ENCODE measurements at places on chromosomes 2 and 18. TPM values are rescaled to one million over a fixed set of nuclear protein-coding genes. Genes with fewer than 3 reads are reported as not detected.

AGXT gene
- 0.09 TPM for polyA plus RNA-seq

DNA sequence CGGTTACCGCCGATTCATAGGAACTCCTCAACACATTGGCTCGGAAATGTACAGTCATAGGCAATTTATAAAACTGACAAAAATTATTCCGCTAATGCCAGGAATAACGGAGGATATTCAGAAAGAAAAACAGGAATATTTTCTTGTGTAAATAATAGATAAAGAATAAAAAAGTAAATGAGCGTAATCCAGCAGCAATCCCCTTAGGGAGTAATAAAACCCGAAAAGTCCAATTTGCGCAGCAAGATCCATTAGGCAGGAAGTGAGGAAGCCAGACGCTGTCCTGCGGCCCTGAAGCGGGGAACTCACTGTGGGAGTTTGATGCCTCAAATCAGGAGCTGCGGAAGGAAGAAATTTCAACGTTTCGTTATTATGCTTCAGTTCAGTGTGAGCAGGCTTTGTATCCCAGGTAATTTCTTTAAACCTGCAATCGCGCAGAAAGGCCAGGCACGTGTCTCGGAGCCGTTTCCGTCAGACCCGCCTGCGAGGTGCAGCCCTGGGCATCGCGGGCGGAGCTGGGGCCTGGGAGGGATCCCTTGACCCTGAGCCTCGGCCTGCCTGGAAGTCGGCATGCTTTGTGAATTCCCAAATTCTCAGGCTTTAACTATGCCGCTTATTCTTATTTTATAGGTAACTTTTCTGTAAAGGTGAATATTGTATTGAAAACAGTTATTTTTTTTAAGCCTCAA lies 180.9 kb upstream of the ALKAL2 start:
- DNase-seq, result no peak

DNA sequence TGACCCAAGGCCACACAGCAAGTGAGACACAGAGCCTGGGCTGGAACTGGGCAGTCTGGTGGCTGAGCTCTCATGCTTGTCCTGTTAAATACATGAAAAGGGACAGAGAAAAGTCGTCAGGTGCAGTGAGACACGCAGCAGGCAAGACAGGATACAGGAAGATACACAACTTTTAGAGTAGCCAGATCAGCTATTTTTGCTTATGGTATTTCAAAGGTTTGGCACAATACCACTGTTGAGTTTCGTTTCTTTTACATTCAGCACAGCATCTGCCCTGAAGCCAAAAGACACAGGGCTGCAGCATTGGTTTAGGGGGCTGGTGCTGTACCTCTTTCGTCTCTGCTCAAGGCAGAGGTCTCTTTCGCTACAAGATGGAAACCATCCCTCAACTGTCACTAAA lies 14.0 kb downstream of the FHL2 start:
- no peak for DNase-seq

GRCh38 chr2:2843969-2844548 lies 513.0 kb upstream of the MYT1L start:
- no peak for DNase-seq

GRCh38 chr2:226736382-226736781 lies 63.2 kb downstream of the IRS1 start:
- DNase-seq, result no peak

DNA sequence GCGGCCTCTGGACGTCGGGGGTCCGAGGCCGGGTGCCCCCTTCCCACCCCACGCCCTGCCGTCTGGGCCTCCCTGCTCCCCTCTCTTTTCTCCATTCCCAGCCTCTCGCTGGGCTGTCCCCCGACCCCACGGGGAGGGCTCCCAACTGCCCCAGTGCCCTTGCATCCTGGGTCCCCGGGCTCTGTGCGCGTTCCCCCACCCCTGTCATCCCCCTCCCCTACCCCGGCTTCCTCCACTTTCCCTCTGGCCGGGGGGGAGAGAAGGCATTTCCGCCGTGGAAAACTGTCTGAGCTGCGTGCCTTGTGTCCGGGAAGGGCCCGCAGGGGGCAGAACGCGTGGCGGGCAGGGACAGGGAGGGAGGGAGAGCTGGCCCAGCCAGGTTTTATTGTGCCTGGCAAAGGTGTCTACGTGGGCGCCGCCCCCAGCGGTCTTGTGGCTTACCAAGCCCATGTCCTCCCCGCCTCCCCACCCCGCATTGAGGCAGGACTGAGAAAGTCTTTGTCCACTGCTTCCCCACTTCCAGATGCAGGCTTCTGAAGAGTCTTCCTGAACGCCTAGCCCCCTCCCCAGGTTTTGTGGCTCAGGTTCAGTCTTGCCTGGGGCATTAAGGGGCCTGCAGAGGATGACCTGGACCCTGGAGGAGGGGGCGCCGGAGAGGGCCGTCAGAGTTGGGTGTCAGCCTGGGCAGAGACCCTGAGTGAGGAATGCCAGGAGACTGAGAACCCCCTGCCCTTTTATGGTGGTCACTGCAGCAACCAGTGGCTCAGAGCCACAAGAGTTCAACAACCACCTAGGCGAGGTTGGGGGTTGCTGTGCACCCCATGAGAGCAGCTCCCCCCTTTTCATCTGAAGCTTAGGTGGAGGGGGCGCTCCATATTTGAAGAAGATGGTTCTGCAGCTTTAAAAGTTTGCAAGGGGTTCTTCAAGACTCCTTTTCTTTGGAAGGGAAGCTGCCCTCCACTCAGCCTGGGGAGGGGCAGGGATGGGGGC lies 1.3 kb downstream of the ITM2C start:
- DNase-seq, result no peak

DNA sequence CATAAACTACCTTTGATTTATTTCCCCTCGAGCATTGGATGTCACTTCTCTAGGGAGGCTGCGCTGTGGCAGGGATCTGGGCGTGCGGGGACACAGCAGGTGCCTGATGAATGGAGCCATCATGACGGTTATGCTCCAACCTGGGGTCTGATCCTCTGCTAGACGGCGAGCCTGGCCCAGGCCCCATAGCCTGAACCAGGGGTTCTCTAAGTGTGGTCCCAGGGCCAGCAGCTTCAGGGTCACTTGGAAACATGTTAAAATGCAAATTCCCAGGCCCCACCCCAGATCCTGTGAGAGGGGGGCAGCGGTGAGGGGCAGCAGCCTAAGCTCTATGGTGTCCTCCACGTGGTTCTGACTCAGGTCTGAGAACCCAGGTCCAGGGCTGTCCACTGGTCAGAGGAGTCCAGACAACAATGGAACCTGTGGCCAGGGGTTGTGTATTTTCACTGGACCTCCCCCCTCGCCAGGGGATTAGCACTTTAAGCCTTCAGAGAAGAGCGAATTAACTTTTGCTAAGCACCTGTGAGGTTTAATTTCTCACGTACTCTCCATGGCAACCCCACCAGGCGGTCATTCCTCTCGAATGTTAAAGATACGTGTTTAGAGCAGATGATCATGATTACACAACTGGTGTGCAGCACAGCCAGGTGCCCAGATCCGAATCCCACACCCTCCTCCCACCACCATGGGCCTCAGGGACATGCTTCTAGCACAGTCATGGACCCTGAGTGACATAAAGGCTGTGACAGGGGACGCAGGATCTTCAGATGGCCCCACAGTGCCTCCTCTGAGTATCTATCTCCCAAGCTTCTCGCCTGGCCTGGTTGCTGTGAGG lies 1.6 kb upstream of the ARHGEF4 start:
- DNase-seq, result no peak

PLEKHA3 gene
- polyA plus RNA-seq, result 6.4 TPM

GRCh38 chr18:25029802-25030201 lies 322.2 kb downstream of the ZNF521 start:
- no peak for DNase-seq

- no peak for DNase-seq
These were observed 33.0 kb upstream of the PHLPP1 start for GRCh38 chr18:62682371-62682770.

- no peak for DNase-seq
These were observed 418 bp downstream of the WDR75 start for GRCh38 chr2:189441709-189442074.

GRCh38 chr2:69750246-69750645 lies 8.3 kb downstream of the ANXA4 start:
- DNase-seq, result no peak

DNA sequence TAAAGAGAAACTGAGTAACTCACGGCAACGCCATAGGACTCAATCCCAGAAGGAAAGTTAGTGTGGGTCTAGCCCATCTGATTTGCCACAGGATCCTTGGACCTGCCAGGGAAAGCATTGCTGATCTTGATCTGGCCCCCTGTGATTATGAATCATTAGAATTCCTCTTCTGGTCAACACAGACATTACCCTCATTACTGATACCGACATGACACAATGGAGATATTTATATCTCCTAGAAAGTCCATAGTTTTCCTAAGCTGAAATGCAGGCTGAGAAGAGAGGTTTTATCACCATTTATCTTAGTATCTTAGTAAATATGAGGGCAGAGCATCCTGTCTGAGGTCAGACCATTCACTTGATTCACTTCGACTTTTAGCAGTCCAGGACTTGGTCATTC lies 75.5 kb upstream of the CCDC68 start:
- DNase-seq, result no peak

PMAIP1 gene
- polyA plus RNA-seq, result 0.32 TPM

- DNase-seq, result no peak
These were observed 10.6 kb upstream of the NEMP2 start for GRCh38 chr2:190545093-190545492.

DNA sequence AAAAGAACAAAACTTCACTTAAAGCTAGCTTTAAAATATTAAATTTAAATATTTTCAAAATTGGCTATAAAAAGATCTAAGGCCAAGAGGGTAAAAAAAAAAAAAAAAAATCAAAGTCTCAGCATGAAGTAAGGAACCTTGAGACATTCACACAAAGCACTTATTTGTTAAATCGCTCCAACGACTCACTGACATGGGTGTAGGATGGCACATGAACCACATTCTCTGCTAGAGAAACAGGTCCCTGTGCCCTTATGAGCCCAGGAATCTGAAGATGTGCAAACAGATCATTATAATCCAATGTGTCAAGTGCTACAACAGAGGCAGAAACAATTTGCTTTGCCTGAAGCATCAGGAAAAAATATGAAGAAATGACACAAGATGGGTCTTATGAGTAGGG lies 13.8 kb downstream of the LAPTM4A start:
- DNase-seq, result no peak

HOXD3 gene
- 0.15 TPM for polyA plus RNA-seq

DNA sequence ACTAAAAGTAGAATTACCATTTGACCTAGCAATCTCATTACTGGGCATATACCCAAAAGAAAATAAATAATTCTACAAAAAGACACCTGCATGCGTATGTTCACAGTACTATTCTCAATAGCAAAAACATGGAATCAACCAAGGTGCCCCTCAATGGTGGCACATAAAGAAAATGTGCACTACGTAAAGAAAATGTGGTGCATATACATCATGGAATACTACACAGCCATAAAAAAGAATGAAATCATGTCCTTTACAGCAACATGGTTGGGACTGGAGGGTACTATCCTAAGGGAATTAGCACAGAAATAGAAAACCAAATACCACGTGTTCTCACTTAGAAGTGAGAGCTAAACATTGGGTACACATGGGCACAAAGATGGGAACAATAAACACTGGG lies 250.7 kb upstream of the TNP1 start:
- no peak for DNase-seq

DNA sequence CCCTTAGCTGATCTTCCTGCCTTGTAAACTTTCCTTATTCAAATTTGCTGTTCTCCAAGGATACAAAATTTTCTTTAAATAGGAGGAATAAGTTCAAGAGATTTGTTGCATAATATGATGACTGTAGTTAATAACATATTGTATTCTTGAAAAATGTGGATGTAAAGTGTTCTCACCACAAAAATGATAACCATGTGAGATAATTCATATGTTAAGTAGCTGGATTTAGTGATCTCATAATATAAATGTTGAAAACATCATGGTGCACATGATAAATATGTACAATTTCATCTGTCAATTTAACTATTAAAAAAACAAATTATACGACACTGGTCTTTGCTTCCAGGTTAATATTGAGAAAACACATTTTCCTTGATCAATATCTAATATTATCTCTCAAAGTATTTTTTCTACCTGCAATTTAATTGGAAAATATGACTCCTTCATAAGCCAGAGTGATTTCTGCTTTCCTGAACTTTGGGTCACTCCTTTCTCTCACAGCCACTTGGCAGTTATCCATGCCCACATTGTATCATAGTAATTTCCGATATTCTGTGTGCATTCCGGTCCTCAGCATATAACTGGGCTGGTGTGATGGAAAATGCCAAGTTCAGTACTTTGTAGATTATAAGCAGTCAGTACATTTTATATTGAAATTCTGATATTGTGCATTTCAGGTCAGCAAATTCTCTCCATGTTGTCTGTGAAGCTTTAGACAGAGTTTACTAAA lies 152.6 kb downstream of the GULP1 start:
- no peak for DNase-seq

- peak; percentile 5 for DNase-seq
These were observed 98.2 kb upstream of the HNMT start for GRCh38 chr2:137865954-137866540.

- no peak for DNase-seq
These were observed 3.2 kb downstream of the GPBAR1 start for GRCh38 chr2:218263817-218264641.

DNA sequence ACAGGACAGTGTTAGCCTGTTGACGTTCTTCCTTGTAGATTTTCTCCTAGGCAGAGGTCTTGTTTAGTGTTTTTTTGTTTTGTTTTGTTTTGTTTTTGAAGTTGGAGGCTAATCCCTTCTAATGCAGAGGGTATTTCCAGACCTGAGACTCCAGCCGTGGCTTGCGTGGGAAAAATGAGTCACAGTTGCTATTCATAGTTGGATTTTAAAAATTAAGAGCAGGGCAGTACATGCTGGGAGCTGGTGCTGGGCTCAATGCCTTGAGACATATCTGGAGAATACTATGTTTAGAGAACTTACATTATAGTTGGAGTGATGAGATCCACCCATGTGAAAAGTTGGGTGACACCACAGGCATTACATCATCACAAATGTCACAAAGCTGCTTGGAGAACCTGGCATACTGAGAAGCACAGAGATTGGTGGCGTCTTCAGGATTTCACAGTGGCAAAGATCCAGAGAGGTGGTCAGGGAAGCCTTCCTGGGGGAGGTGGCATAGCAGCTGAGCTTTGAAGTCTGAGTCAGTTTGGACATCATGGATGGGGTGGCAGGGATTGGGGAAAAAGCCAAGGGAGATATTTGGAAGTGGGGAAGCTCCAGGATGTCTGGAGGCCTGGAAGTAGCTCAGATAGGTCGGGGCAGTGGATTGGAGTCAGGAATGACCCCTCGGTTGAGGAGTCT lies 249.4 kb downstream of the LOXHD1 start:
- peak; percentile 60 for DNase-seq
